Amniotic epithelial cell (primary cell): ENCODE measurements at places on chromosomes 12 and 14.
A peak's percentile ranks its signal among the peaks of the same experiment; 100 is the strongest.

DNA sequence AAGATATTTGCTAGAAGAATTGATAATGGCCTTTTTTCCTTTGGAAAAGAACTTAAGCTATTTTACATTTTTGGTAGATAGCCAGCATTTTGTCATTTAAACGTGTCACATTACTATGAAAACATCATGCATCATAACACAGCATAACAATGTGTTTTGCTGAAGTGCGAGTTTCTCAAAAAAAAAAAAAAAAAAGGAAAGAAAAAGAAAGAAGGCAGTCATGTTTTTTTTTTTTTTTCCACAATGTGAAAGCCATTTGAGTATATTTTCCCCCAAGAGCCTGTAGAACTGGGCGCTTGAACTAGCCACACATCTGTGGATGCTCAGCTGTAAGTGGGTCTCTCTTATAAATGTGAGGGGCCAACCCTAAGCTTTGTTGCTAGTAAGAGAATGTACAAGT is 300.1 kb downstream of the AKAP6 start:
- DNase-seq: no peak

- DNase-seq: peak; percentile 78
Measured at GRCh38 chr12:113299619-113300237, 35.2 kb downstream of the SLC8B1 start.

- no peak for DNase-seq
Measured at GRCh38 chr14:33728010-33728498, 222.8 kb downstream of the EGLN3 start.

DNA sequence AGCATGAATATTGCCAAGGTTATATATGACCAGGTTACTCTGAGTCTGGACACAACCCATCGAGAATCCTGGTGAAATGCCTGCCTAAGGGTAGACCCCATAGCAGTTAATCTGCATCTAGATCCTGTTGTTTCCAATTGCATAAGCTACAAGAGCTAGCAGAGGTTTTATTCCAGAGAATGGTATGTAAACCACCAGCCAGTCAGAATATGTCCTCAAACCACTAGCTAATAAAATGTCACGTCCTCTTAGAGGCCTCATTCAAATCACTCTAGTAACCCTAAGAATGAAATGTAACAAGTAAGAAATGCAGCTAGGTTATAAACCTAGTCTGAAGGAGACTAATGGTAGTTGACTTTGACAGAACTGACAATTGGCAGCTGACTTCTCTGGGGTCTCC is 9.0 kb upstream of the YLPM1 start:
- DNase-seq: no peak

DNA sequence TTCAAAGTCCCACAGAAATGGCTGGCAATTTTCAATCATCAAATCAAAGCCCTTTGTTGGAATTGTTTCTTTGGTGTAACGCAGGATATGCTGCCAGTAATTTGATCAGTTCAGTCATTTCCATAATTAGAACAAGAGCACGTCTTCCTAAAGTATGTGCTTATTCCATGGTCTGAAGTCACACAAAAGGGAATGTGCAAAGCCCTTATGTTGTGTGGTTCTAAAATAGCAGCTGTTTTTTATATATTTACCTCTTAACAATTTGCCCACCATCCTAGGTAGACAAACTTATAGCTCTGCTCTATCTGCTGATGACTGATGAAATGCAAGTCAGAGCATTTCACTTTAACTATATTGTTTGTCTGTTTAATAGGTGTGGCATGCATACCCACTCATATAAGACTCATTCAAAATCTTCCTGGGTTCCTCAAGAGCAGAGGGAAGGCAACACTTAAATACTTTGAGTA is 176.1 kb upstream of the SLC38A2 start:
- DNase-seq: no peak

DNA sequence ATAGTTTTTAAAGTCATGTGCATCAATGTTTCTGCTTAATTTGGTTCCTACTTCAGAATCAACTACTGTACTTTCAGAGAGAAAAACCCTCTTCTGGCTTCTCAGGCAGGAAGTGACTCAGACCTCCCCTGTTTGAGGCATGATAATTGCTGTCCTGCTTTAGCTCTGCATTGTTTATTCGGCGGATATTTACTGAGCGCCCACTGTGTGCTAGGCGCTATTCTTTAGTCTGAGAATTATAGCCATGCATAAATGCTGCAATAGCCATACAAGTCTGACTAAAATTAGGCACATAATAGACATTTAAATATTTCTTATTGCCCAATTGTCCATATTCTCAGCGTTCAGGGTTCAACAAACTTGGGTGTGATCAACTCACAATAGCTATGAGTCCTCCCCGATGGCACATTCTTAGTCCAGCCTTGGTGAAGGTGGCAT is 6.1 kb upstream of the AMIGO2 start:
- DNase-seq: peak; percentile 80

GRCh38 chr12:89316705-89317139 is 35.6 kb downstream of the DUSP6 start:
- DNase-seq: no peak

DNA sequence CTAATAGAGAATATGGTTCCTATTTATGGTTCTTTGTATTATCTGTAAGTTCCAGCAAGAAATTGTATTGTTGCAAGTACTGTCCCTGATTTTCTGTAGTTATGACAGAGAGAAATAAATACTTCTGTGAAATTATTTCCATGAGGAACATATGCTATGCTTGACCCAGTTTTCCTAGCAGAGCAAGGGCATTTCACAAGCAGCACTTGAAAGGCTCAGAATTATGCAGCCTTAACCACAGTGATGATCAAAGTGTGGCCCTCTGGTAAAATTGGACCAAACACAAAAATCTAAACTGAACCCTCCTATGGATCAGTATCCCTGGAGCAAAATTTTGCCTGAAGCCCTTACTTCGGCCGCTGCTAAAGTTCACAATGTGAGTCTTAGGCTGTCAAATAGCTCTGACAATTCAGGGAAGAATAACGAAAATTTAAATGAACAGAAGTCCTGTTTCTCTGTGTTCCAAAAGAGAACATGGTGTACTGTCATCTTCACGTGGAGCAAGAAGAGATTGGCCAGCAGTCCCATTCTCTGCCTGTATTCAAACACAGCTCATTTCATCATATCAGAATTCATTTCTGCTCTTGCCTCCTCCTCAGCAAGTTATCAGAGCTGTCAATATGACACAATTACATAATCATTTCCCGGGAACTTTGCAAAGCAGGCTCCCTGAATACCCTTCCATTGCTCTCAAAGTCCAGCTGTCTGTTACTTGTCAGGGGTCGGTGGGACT is 471.9 kb downstream of the RPS29 start:
- peak; percentile 57 for DNase-seq

DNA sequence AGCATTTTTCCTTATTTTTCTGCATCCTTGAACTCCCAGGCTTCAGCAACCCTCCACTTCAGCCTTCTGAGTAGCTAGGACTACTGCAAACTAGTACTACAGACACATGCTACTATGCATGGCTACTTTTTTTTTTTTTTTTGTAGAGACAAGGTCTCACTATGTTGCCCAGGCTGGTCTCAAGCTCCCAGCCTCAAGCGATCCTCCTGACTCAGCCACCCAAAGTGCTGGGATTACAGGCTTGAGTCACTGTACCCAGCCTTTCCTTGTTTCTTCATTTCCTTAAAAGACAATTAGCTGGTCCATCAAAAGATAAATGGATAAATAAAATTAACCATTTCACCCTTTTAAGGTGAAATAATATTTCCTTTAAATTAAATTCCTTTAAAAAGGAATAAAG is 205.8 kb downstream of the SPTSSA start:
- DNase-seq: no peak

DNA sequence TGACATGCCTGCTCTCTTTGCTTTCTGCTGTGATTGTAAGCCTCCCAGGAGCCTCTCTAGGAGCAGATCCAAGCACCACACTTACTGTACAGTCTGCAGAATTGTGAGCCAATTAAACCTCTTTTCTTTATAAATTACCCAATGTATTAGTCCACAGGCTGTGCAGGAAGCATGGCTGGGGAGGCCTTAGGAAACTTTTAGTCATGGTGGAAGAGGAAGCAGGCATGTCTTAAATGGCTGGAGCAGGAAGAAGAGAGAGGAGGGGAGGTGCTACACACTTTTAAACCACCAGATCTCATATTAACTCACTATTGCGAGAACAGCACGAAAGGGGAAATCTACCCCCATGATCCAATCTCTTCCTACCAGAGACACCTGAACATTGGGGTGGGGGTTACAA is 108.9 kb downstream of the DERA start:
- DNase-seq: no peak

GRCh38 chr12:115166698-115167315 is 482.8 kb upstream of the TBX3 start:
- peak; percentile 68 for DNase-seq

- DNase-seq: no peak
Measured at GRCh38 chr14:21030531-21030930, 514 bp downstream of the TPPP2 start.

GRCh38 chr14:99147366-99147740 is 124.6 kb downstream of the BCL11B start:
- no peak for DNase-seq

DNA sequence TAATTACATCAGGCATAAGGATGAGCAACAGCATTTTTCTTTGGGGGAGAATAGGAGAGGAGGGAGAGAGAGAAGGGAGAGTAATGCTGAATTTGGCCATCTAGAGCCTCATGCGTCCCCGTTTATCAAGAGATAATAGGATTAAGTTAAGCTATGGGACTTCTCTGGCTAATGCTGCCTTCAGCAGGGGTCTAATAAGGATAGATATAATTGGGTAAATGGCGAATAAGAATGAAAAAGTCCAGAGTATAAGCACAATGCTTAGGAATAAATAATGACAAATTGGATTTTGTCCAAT is 470.0 kb downstream of the EGLN3 start:
- no peak for DNase-seq

DNA sequence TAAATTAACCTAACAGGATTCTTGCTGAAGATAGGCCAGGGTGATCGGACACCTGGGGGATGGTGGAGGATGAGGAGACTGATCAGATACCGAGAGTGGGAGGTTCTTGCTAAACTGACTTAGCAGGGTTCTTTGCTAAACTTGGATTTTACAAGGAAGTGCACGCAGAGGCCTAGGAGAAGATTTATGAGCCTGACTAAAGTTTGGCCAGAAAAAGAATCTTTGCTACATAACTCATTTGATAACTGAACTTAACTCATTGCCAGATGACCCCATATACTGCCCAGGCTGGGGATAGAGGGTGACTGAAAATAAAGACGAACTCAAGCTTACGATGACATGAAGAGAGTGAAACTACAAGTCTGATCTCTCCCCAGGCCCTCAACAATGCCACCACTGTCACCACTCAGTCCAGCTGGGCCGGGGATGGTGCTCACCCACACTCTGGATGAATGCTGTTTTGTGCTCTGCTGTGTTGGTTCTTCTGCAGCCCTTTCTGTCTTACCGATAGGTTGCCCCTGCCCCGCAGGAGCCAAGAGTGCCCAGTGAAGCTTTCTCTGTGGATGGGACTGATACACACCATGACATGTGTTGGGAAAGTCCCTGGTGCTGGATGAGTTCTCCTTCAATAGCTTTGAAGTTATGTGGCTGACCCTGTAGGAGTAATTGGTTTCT is 29.0 kb downstream of the PPFIBP1 start:
- DNase-seq: peak; percentile 31

- no peak for DNase-seq
Measured at GRCh38 chr14:105578070-105578469, 51.7 kb downstream of the TMEM121 start.

DNA sequence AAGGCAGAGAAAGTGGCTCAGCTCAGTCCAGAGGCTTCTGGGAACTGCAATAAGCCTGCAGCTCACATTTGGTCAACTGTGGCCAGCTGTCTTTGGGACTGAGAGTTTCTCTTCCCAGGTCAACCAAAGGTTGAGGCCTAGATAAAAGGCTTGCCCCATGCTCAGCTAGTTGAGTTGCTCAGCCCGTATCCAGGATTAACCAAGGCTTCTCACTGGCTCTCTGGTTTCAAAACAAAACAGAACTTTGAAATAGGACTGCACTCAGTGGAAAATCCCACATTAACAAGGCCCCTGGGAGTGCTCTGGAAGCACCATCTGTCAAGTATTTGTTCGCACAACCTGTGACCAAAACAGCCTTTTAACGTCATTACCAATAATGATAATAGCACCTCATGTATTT is 40.3 kb upstream of the NUAK1 start:
- peak; percentile 42 for DNase-seq
